ENCODE measurements at places on chromosomes 5 and 9.

DNA sequence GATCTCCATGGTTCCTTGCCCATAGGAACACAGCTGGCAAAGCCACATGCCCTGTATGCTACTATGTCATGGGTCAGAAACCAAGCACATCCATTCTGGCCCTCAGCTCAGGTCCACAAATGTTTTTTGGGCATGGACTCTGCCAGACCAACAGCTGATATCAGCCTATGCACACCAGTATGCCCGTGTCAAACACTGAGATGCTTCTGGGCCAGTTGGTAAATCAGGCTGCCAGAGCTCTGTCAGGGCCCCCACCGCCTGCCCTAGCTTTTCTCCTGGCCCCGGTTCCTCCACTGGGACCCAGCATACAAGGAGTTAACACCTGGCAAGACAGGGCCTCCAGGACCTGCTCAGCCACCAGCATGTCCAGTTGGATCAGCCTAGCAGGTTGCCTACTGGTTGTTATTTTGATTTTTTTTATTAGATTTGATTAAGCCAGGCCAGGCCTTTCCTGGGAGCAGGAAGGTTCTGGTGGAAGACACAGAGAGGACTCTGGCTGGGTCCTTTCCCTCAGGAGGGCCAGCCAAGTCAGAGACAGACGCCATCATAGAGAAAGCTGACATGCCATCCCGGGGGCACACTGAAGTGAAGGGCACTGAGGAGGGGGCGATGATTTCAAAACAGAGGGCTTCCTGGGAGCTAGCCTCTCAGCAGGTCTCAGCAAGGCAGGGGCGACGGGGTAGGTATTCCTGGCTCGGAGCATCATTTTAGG lies 65.8 kb downstream of the TSTD2 start:
- no peak for DNase-seq

- no peak for DNase-seq
Measured at GRCh38 chr9:121221664-121222055, 20.0 kb upstream of the RAB14 start.

DNA sequence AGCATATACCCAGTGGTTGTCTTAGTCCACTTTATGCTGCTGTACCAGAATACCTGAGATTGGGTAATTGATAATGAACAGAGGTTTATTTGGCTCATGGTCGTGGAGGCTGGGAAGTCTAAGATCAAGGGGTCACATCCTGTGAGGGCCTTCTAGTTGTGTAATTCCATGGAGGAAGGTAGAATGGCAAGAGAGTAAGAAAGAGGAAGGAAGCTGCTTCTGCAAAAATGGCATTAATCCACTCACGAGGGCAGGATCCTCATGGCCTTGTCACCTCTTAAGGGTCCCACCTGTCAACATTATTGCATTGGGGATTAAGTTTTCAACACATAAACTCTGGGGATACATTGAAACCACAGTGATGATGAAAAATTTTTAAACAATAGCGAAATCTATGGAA lies 17.0 kb downstream of the BTNL8 start:
- no peak for DNase-seq

DNA sequence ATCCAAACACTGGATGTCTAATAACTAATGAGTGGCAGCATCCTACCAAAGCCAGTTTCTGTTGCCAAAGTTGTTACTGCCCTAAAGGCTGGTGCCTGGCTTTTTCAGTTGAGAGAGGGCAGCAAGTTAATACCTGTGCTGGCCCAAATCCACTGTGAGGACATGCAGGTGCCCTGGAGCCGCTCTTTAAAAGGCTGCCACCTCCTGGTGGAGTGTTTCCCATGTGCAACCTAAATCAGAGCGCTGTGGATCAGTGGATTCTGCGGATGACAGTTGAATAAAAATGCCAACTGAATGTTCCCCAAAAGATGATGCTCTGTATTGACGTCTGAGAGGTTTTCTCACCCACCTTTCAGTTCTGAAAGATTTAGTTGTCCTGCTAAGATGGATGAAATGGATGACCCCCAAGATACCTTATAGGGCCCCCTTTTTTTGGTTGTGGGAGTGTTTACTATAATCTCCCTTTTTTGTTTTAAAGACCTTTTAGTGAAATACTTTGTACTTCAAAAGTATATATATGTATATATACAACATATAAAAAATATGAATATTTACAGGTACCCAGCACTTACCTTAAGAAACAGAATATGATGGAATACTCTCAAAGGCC lies 146.4 kb downstream of the EGFLAM start:
- DNase-seq = no peak

- no peak for DNase-seq
Measured at GRCh38 chr5:89204756-89205155, 321.8 kb upstream of the MEF2C start.

GRCh38 chr9:5838884-5839571 lies 6.1 kb upstream of the ERMP1 start:
- no peak for DNase-seq

- no peak for DNase-seq
Measured at GRCh38 chr5:78751872-78752271, 103.3 kb upstream of the LHFPL2 start.

- no peak for DNase-seq
Measured at GRCh38 chr9:103188781-103189350, 193.7 kb downstream of the CYLC2 start.

DNA sequence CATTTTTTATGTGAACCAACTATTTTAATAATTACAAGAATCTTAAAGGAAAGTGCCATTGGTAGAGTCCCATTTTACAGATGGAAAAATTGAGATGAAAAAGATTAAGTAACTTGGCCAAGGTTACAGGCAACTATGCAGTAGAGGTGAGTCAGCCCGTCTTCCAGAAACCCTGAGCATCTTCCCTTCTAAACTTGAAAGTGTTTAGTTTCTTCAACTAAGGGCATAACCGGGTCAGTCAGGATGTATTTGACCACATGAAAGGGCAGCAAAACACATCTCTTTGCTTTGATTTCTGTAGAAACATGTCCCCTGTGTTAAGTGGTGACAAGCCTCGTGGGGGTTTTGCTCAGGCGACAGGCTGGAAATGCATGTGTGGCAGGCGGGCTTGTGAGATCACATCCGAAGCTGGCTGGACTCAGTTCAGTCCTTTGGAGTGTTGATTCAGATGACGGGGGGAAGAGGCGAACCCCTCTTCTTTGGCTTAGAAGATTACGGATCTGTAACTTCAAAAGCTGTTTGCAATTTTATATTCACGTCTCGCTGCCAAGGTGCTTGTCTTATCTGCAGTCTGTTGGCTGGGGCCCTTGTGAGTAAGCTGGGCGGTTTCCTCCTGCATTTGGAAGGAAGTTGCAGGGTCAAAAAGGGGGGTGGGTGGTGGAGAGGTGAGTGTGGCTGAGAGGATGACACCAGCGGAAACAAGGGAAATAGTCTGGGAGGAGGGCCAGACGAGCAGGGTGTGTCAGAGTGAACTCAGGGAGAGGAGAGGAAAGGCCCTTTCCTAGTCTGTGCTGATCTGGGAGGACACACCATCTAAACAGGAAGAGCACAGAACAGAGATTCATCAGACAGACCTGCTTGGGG lies 78.9 kb upstream of the RPS23 start:
- DNase-seq = peak; percentile 73

DNA sequence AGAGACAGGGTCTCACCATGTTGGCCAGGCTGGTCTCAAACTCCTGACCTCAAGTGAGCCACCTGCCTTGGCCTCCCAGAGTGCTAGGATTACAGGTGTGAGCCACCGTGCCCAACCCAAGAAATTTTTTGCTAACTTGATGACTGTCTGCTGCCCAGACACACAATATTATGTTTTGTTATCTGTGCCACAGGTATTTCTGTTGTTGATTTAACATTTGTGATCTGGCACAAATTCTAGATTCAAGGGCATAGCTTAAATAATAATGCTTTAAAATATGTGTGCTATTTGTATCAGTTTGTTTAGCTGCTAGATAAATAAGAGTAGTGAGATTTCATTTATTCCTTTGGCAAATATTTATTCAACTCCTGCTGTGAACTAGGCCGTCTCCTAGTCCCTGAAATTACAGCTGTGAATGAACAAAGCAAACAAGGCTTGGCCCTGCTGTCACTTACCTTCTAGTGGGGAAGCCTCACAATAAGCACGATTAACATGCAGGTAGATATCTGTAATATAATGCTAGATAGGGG lies 35.3 kb downstream of the GAPVD1 start:
- no peak for DNase-seq

DNA sequence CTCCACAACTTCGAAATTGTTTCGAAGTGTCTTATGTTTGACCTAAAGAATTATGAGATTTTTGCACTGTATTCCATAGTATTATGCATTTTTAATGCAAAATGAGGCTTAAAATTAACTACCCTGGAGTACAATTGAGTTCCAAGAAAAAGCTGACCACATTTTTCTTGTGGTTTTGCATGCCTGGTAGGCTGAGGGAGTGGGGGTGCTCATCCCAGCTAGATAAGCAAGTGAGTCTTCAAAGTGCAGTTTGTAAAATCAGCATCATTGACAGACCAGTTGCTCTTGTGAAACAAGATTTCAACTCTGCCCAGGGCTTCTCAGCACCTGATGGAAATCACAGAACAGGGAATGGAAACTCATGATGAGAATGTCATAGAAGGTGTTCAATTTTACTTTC lies 17.0 kb upstream of the NDUFS4 start:
- DNase-seq = no peak

GRCh38 chr9:11779971-11780370 lies 913.2 kb upstream of the TYRP1 start:
- no peak for DNase-seq

- DNase-seq = no peak
Measured at GRCh38 chr5:100828071-100828897, 74.8 kb downstream of the ST8SIA4 start.

DNA sequence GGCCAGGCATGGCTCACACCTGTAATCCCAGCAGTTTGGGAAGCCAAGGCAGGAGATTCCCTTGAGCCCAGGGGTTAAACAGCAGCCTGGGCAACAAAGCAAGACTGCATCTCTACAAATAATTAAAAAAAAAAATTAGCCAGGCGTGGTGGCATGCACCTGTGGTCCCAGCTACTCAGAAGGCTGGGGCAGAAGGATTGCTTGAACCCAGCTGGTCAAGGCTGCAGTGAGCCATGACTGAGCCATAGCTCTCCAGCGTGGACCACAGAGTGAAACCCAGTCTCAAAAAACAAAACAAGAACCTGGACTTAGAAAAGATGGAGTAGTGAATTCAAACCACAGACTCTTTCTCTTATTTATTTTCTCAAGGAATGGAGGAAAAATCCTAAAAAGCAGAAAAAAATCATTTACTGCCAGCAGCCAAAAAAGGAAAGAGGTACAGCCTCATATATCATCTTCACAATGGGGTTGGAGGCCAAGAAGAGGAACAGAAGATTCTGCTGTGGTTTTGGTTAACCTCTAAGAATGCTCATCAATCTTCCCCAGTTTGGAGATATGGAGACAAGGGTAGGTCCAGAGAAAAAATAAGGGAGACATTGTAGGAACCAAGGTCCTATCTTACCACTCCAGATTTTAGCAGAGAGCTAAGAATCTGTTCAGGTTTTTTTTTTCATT lies 40.0 kb upstream of the MYO10 start:
- no peak for DNase-seq

DNA sequence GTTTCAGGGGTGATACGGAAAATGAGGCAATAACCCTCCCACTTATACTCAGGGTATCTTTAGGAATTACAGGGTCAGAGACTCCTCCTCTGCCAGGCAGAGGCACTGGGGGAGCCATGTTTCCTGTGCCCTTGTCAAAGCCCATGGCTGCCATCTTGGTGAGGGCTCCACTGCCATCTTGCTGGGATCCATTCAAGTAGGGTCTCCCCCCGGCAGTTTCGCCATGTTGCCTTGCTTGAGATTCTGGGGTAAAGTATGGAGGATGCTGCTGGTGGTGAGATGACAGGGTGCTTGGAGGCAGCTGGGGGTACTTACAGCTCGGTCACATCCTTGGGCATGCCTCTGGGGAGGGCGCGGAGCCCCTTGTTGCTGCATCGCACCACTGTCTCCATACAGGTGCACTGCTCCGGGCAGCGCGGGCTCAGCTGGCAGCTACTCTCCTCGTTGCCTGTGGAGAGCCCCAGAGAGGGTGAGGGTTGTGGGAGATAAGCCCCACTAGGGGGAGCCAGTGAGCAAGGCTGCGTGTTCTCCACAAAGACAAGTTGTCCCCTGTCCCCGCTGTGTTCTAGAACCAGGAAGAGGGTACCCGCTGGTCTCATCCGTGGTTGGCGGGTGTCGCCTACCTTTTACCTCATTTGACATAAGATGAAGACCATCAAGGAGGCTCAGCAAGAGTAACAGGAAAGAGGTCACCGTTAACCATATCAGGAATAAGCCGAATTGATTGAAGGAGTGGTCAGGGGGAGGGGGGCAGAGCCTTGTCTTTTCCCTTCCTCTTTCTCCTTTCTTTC lies 169.0 kb upstream of the PANK3 start:
- peak; percentile 68 for DNase-seq

- DNase-seq = no peak
Measured at GRCh38 chr9:70085241-70085640, 41.6 kb downstream of the MAMDC2 start.

Measured in KG1 (cell line).